Activated CD4-positive, alpha-beta T cell treated with anti-CD3 and anti-CD28 coated beads, Interleukin-2, amount 10 ng/mL, durations not matched to agents 24 days and 14 days (primary cell): ENCODE measurements at places on chromosomes 5 and 9.

GRCh38 chr5:143390941-143391340 is 12.5 kb downstream of the NR3C1 start:
- DNase-seq = no peak

DNA sequence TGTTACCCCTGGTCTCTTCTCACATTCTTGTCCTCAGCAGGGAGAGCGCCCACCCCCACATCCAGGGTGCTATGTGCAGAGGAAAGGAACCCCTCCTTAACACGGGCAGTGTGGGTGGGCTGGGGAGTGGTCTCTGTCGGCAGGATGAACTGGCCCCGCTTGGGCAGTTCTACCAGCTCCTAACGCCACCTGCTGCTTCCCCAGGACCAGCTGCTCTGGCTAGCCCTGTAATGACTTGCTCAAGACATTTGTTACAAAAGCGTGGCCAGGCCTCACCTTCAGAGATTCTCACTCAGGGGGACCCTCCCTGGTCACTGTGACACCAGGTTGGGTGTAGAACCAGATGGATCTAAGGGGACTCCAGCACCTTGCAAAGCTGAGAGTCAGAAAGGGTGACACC is 82.4 kb downstream of the HMCN2 start:
- DNase-seq = no peak

DNA sequence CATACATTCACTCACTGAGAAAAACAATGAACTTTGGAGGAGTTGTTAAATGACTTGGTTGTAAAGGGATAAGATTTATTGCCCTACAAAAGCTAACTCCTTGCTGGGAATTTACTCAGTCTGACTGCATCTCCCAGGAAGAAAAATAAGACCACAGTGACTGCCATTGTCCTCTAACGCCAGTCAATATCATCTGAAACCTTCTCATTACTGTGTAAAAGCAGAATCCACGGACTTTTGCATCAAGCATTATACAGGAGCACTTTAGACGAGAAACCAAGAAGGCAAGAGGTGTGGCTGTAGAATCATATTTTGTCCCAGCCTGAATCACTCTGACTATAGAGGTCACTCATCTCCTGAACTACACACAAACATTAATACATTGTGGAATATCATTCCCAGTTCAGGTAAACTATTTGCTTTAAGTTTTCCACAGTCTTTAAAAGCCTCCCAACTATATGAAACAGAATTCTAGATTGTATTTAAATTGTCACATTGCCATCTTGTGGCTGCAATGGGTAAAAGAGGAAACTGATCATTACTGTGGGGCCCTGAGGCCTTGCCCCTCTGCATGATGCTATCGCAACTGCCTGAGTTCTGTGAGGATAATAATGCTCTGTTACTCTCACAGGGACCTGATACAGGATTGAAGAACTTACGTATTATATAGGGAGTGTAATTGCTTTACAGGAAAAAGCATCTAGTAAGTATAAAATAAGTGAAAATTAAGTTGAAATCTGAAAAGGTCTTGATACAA is 142.9 kb downstream of the SLCO4C1 start:
- peak; percentile 56 for DNase-seq

DNA sequence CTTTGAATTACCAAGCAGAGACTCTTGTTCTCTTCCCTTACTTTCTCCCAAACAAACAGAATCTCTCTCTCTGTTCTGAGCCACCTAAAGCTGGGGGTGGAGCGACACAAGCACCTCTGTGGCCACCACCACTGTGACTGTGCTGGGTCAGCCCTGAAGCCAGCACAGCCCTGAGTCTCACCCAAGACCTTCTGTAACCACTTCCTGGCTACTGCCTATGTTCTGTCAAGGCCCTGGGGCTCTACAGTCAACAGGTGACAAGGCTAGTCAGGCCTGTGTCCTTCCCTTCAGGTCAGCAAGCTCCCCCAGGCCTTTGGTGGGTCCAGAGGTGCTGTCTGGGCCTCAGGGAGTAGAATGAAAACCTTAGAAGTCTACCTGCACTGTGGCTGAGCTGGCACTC is 26.1 kb upstream of the SLC28A3 start:
- DNase-seq = no peak

DNA sequence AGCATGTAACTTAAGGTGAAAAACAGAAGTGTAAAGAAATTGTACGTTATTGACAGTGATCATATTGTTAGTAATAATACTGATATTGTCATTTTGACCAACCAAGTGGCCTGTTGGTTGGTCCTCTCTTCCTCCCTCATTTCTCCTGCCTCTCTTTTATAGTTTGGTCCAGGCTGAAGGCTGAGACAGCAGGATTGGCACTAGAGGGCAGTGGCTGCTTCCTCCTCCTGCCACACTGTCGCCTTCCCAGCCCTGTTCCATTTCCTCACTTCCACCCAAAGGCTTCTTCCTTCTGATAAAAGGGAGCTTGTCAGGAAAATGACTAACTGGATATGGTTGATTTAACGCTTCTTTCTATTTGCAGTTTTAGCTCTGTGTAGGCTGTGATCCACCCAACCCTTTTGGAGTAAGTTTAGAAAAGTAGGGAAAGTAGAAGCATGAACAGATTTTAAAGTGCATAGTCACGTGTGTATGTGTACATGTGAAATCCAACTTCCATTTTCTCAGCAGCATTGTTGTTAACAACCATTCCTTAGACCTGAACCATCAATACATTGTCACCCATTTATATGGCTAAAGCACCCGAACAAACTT is 35.6 kb downstream of the PTCD2 start:
- DNase-seq = no peak

GRCh38 chr5:57539281-57539701 is 56.7 kb upstream of the ACTBL2 start:
- DNase-seq = no peak

GRCh38 chr5:71923755-71924154 is 183.5 kb upstream of the MAP1B start:
- DNase-seq = no peak

- DNase-seq = no peak
Observed at GRCh38 chr5:112548246-112548881, 129.3 kb upstream of the EPB41L4A start.

GRCh38 chr5:13187186-13187585 is 757.3 kb downstream of the DNAH5 start:
- no peak for DNase-seq

- no peak for DNase-seq
Observed at GRCh38 chr5:133869519-133870335, 98.7 kb downstream of the C5orf15 start.

GRCh38 chr5:171438738-171439137 is 19.3 kb downstream of the FGF18 start:
- DNase-seq = no peak

GRCh38 chr9:32344551-32345182 is 39.8 kb upstream of the ACO1 start:
- DNase-seq = peak; percentile 68

DNA sequence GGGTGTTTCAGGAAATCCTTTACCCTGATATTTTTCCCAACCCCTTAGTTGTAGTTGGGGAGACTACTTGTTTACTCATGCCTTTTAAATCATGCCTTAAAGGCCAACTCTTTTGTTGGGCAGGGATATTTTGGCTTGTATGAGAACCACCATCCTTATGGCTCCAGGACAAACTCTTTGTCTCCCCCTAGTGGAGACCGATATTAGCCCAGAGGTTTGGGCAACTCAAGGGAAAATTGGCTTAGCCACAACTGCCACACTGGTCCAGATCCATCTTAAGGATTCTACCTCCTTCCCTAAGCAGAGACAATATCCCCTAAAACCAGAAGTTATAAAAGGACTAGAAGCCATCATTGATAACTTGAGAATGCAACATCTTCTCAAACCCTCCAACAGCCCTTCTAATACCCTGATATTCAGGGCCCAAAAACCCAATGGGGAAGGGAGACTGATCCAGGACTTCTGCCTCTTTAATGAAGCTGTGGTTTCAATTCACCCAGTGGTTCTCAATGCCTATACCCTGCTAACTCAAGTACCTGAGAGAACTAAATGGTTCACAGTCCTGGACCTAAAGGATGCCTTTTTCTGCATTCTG is 100.9 kb upstream of the HCN1 start:
- DNase-seq = no peak

GRCh38 chr9:124135813-124136365 is 121.9 kb upstream of the NEK6 start:
- no peak for DNase-seq

- DNase-seq = no peak
Observed at GRCh38 chr9:99978221-99978620, 71.8 kb downstream of the STX17 start.

DNA sequence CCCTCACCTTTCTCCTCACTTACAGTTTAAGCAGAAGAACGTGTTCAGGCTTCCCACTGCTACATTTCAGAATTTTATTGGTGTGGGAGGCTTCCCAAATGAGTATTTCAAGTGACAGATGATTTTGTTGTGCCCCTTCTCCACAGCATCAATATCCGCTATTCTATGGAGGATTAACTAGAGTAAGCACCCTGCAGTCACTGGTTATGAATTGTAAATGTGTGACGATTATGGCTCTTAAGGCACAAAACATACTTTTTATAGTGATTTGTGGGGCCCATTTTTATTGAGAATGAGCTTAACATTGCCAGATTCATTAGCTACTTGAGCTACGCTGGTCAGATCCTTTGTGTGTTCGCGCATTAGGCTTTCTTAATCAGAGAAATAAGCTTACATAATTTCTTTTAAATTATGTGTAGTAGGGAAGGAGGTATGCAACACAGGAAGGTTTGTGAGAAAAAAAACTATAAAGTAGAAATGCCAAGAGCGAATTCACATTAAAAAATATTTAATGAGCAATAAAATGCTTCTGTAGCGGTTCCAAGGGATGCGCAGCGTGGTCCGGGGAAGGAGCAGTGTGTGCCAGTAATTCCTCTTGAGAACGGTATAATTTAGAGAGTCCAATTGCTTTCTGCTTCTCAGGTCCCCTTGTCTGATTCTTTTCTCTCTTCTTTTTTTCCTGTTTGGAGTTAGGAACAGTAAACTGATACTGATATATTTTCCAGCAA is 2380.4 kb downstream of the MAT2B start:
- no peak for DNase-seq

DNA sequence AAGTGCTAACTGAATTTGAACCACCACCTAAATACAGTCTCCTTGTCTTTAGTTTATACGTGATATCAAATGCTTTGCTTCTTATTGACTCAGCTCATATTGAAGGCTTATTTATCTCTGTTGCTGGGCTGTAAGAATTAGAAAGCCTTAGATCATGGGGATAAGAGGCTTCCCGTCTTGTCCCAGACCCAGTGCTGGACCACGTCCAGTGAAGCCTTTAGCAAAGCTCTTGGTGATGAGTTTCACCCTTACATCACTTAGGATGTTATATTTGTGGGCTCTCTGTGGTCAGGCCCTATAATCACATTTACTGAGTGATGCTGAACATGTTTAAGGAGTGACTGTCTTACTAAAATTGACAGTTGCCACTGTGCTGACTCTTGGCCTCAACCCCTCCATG is 11.2 kb downstream of the FAM240B start:
- DNase-seq = no peak
